Type B pancreatic cell (in vitro differentiated cells): ENCODE measurements at places on chromosomes 3 and 15.

DNA sequence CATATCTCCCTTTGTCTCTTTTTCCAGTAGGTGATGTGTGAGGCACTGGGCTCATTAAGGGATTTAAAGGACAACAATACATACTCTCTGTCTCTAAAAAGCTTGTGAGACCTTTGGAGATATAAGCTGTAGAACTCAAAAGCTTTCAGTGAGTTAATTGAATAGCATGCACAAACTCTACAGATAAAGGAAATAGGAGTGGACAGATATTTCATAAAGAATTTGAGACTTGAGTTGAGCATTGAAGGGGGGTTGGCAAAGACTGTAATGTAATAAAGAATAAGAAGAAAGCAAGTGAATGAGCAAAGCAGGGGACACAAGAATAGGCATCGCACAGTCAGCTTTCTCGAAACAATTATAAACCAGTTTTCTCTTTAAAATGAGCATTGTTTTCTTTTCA, 583.4 kb upstream of the DPPA4 start:
- DNase-seq = no peak

DNA sequence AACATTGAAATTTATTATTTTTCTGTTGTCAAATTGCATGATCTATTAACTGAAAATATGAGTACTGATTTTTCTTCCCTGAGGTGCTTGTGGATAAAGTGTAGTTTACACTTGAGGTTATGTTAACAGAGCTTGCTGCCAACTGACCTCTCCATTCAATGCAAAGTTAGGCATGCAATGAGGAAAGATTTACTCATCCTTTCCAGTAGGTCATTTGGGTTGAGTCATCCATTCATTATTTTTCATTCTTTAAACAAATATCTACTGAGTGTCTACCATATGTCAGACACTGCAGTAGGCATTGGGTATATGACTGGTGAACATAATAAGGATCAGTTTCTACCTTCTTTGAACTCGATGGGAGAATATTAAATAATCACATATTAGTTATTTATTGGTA, 604.1 kb downstream of the EDEM1 start:
- no peak for DNase-seq

DNA sequence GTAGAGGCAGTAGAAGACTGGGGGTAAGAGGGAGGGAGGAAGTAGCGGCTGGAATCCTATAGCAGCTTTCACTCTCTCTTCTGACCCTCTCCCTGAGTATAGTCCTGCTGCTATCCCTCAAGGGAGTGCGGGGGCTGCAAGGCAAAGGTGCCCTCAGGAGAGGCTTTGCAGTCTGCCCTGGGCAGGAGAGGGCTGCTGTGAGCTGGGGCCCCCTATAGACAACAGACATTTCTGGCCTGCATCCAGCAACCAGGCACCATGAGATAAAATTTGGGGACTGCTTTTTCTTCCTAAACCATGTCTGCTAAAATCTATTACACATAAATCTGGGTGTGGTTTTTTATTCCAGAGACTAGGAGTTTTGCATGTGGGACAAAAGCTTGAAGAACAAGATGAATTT, 48.0 kb downstream of the SACM1L start:
- no peak for DNase-seq

DNA sequence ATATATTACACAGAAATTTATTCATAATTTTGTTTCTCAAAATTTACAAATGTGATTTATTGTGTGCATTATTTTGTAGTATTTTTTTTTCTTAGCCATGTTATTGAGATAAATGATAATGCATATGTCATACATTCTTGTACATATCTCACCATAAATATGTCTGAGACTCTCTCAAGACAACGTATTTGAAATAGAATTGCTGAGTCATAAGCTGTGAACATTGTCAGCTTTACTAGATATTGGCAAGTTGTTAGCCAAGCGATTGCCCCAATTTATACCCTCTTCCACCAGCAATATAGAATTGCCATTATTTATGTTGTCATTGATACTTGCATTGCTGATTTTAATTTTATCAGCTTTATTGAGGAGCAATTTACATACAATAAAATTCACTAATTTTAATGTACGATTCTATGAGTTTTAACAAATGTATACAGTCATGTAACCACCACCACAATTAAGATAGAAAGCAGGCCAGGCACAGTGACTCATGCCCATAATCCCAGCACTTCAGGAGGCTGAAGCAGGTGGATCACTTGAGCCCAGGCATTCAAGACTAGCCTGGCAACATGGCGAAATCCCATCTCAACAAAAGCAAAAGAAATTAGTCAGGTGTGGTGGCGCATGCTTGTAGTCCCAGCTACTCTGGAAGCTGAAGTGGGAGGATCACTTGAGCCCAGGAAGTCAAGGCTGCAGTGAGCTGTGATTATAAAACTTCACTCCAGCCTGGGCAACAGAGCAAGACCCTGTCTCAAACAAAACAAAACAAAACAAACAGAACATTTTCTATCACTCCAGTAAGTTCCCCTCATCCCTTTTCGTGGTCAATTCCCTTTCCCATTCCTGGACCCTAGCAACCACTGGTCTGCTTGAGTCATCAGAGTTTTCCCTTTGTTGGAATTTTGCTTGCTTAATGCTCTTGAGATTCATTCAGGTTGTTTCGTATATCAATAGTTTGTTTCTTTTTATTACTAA, 373.1 kb downstream of the MFSD1 start:
- DNase-seq = no peak

GRCh38 chr3:160999274-160999673, 105.9 kb downstream of the B3GALNT1 start:
- no peak for DNase-seq

- no peak for DNase-seq
Measured at GRCh38 chr15:51184627-51185026, 89.9 kb upstream of the TNFAIP8L3 start.

DNA sequence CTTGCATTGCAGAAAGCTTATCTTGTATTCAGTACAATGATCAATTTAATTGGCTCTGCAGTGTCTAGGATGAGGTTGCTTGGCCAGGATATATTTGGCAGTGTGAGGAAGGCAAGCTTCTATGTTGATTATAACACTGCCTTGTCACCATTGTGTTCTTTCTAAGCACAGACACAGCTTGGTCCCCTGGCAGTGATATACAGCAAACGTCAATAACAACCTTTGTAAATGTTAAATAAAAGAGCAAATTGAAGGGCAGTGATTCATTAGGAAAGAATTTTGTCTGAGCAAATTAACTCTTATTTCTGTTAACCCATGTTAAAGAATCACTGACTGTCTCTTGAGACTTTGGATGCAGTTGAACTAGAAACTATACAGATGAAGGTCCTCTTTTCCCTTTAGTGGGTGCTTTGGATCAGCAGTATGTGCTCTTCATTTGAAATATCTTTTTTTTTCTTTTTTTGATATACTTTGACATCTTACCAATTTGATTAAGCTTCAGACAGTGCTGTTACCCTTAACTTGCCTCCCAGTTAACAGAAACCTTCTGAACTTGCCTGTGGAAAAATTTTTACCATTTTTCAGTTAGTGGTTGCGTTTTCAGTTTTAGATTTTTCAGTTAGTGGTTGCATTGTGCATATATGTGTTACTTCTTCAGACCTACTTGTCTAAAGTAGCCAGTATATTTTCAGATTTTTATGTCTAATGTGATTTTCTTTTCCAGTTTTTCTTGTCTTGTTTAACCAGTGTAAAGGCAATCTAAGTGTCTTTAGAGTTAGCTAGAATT, 199.8 kb downstream of the TCF12 start:
- DNase-seq = no peak
